NCI-H748 treated with DMSO at 0.1 percent for 48 hours (cell line): ENCODE measurements at places on chromosomes 6 and 20.

DNA sequence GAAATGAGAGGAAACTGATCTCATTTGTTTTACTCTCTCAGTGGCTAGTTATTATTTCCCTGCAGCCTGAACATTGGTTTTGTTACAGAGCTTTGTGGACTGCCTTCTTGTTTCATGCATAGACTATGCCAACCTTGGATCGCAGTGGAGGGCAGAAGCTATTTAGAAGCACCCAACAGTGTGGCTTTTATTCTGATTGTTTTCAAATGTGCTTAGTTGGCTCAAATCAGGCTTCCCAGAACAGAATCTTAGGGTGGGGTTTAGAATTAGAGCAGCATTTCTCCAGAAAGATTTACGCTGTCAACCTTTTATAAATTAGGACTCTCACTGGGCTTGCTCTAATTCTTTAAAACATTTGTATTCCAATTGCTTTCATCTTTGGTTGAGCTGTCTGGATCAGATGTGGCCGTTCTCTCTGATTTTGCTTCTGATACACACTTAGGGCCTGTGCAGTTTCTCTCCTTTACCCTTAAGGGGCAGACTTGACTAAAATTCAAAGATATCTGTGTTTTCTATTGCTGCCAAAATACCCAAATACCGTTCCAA lies 210.3 kb downstream of the BCKDHB start:
- DNase-seq: no peak

DNA sequence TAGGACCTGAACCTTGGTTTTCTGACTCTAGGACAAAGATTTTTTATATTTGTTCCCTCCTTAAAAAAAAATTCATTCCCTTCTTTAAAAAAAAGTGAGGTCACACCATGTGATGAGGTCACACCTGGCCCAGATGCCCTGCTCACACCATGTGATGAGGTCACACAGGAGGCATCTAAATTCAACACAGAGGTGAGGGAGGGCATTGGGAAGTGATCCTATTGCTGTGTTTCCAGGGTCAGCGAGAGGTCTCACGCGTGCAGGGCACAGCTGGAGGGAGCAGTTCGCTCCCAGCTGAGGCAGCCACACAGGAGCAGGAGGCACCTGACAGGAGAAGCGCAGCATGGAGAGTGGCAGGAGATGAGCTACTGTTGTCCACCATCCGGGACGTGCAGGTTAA lies 92.5 kb downstream of the SLC22A23 start:
- no peak for DNase-seq

GRCh38 chr6:40138273-40138720 lies 204.0 kb upstream of the MOCS1 start:
- no peak for DNase-seq

DNA sequence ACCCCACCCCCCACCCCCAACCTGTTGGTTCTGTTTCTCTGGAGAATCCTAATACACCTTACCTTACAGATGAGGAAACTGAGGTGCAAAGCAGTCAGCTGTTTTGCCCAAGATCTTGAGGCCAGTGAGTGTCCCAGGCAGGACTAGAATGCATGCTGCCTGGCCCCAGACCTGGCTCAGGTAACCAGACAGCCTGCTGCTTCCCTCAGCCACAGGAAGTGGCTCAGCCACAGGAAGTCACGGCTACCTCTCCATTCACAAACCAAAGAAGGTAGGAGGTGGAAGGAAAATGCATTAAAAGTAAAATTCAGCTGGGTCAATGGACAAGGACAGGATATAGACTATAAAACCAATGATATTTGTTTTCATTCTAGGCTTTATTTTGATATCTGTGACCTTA lies 517.6 kb downstream of the CD83 start:
- no peak for DNase-seq

DNA sequence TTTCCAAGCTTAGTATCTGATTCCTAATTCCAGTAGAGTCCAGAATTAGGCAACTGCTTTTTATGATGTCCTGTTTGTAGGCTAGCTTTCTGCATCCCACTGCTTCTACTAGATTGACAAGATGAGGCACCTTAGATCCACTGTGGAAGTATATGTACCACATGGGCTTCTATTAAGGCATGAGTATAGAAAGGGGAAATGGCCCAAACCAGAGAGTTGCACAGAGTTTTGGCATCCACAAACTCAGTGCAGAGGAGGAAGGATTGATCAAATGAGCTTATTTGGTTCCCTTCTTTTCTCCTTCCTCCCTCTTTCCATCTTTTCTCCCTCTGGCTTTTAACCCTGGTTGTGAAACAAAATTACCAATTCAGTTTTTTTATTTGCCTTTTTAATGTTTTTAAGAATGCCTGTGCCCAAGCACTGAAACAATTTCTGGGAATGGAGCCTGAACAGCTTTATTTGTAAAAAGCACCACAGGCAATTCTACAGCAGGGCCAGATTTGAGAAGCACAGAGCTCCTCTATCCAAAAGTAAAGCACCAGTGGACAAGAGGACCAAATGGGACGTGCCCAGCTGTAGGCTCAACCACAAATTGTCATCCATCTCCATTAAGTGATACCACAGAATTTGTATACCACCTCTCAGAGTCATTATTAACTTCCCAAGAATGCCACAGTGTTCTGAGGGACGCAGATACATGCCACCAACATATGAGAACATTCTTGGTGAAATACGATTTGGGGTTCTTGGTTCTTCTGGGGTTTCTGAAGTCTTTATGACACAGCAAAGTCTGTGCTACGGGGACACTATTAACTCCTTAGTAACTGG lies 969.1 kb downstream of the KIF16B start:
- no peak for DNase-seq

DNA sequence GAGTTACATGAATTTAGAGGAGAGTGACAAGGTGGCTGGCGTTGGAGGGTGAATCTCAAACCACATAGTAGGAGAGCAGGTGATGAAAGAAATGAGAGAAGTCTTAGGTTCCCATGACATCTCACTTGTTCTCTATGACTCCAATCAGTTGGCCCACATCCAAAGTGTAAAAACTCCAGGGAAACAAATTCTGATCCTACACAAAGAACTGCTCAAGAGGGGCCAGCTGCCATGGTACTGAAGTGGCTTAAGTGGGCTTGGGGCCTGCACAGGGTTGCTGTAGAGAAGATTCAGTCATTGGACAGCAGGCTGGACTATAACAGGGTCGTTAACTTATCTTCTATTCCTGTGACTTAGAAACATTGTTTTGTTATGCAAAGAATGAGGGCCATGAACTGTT lies 7.6 kb upstream of the ADGRF4 start:
- DNase-seq: no peak

DNA sequence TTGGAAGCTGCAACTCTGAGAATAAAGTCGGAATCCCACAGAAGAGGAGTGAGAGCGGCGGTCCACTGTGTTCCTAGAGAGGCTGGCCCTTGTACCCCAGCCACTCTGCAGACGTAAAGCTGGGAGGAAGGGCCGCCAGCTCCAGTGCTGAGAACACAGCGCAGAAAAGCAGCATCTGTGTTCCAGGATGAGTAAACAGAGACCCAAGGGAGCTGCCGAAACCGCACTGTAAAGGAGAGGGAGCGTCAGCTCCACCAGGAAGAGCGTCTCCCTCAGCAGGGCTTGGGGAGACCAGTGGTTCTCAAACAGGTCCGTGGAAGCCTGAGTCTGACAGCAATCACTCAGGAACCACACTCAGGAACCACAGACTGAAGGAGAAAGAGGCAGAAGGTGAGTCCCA lies 134.0 kb downstream of the WDR27 start:
- no peak for DNase-seq

- no peak for DNase-seq
Measured at GRCh38 chr6:155881826-155882526, 426.3 kb upstream of the NOX3 start.

- DNase-seq: no peak
Measured at GRCh38 chr6:164414695-164415094, 894.7 kb downstream of the C6orf118 start.

DNA sequence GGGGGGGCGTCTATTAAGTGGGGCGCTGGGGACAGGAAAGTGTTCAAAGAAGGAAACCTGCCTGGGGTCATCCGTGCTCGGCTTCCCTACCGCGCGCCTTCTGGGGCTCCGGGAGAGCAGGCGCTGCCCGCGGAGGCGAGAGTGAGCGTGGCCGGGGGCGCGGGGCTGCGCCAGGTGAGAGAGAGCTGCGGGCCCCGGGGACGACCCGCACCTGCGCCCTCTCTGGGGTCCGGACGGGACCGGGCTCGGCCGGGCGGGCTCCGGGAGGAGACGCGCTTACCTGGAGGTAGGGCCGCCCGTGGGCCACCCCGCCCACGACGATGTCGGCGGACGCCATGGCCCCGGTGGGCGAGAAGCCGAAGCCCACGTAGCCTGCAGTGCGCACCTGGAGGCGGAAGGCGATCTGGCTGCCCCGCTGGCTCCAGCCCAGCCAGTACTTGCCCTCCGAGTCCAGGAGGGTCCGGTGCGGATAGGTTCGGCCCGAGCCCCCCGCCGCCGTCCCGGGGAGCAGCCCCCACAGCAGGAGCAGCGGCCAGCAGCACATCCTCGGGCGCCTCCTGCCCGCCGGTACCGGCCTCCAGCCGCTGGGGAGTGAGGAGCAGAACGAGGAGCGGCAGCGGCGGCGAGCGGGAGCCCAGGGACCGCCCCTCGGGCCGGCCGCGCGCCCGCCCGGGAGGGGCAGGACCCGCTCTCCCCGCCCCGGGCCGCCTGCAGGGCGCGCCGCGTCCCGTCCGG lies at the start of gene MOXD1:
TSS of gene MOXD1 (minus strand) at position 593 of the 735 bp plus-strand sequence. CDS start at position 544, 49 bp downstream.
- no peak for DNase-seq
